ENCODE measurements at places on chromosomes 11 and 22.

DNA sequence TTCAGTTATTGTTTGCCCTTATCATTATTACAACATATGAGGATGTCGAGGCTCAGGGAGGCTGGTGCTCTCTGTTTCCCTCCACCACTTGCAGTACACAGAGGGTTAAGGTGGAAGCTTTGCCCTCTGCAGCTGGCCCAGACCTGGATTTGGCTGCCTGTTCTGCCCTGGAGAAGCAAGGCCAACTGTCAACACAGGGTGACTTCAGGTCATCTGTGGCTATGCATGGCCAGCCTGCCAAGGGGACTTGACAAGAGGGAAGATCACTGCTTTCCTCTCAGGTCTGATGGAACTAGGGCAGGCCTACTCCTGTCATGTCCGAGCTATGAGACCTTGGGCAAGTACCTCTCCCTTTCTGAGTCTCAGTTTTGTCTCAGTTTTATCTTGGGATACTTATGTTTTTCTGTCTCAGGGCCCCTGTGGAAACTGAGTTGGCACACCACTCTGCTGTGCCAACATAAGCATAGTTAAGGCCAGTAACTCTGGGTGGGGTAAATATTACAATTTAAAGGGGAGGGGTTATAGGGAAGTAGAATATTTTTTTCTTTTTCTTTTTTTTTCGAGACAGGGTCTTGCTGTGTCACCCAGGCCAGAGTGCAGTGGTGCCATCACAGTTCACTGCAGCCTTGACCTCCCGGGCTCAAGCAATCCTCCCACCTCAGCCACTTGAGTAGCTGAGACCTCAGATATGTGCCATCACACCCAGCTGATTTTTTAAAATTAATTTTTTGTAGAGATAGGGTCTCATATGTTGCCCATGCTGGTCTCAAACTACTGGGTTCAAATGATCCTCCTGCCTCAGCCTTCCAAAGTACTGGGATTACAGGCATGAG is 2.4 kb upstream of the THRSP start:
- DNase-seq: no peak

- no peak for DNase-seq
Measured at GRCh38 chr11:30741039-30741550, 154.9 kb upstream of the MPPED2 start.

- DNase-seq: no peak
Measured at GRCh38 chr11:27255447-27255828, 107.6 kb downstream of the CCDC34 start.

- DNase-seq: no peak
Measured at GRCh38 chr22:36964106-36964505, 50.7 kb downstream of the CSF2RB start.

GRCh38 chr11:129766898-129767604 is 48.6 kb upstream of the TMEM45B start:
- peak; percentile 19 for DNase-seq

DNA sequence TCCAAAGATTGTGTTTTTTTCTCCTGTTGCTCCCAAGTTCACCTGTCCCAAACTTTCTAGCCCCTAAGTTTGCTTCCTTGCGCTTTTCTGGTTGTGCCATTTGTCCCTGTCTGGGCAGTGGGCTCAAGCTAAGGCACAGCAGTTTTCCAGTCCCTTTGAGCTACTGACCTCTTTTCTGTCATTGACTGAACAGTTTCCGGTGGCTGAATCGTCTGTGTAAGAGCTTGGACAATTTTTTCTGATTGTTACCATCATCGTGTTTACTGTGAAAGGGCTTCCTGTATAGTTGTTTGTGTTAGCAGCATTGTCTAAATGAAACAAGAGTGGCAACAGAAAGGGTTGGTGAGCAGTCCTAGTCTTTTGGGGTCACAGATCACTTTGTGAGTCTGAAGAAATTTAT is 49.8 kb downstream of the BMAL1 start:
- DNase-seq: no peak

DNA sequence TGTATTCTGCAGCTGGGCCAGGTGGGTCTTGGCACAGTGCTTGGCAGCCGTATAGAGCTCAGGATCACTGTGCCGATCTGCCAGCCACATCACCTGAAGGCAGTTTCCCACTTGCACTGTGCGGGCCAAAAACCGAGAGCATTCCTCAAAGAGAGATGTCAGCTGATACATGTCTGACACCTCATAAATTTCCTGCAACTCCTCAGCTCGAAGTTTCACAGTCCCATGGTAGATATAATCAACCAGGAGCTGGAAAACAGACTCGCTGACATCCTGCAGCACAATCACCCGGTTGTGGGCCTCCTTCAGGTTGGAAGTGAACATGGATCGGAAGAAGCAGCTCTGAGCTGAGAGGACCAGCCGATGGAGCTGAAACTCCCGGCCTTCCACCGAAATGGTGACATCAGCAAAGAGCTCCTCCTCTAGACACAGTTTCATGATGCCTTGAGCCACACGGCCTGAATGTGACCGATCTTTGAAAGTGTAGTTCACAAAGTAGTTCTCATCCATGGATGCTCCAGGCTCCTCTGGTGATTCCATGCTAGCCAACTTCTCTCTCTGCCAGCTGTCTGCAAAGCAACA is 1.2 kb downstream of the KBTBD4 start:
- DNase-seq: no peak

DNA sequence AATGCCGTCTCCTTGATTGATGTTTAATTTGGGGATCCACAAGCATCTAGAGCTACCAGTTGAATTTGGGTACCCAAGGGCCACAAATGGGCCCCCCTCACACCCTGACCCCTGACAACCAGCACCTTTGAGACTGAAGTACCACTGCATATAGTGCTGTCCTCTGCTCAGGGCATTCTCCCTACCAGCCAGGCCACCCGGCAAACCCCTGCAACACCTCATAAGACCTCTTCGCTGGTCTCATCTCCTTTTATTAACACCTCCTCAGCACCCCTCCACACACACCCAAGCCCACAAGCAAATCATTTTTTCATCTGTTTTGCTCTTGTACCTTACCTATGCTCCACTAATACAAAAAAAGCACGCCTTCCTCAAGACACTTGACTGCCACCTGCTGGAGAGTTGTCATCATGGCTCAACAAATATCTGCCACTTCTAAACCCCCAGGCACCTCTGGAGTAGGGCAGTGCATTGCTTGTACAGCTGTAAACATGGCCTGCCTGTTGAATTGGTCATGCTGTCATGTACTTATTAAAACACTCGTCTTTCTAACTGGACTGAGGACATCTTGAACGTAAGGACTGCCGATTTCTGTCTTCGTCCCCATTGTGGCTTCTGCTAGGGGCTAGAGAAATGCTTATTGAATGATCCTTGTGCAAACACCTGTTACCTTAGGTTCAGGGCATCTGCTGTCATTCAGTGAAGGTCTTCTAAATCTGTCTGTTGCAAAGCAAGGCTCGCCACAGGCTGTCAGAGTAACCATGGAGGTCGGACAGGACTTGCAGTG is 66.5 kb downstream of the BMAL1 start:
- peak; percentile 67 for DNase-seq

GRCh38 chr22:27231266-27231665 is 570.3 kb downstream of the MN1 start:
- no peak for DNase-seq

DNA sequence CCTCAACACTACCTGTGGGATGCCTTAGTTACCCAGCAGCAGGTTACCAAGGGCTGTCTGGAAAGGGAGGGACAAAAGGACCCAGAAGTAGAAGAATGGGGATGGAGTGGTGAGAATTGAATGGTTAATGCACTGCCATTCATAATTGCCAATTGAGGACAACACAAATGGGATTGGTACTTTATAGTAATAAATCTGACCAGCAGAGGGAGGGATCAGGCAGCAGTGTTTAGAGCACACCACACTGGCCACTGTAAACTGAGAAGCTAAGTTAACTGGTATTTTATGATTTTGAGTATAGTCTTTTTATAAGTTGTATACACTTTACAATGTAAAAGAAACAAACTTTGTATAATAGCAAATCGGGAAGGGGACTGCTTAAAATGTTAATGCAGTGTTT is 10.7 kb downstream of the TBRG1 start:
- DNase-seq: no peak

DNA sequence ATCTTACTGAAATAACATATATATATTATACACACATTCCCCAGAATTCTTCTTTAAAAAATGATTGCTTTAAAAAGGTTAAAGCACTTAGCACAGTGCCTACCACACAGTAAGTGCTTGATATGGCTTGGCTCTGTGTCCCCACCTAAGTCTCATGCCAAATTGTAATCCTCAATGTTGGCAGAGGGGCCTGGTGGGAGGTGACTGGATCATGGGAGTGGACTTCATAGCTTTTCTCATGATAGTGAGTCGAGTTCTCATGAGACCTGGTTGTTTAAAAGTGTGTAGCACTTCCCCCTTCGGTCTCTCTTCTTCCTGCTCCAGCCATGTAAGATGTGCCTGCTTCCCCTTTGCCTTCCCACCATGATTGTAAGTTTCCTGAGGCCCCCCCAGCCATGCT is 6.2 kb downstream of the CRYAB start:
- DNase-seq: no peak

DNA sequence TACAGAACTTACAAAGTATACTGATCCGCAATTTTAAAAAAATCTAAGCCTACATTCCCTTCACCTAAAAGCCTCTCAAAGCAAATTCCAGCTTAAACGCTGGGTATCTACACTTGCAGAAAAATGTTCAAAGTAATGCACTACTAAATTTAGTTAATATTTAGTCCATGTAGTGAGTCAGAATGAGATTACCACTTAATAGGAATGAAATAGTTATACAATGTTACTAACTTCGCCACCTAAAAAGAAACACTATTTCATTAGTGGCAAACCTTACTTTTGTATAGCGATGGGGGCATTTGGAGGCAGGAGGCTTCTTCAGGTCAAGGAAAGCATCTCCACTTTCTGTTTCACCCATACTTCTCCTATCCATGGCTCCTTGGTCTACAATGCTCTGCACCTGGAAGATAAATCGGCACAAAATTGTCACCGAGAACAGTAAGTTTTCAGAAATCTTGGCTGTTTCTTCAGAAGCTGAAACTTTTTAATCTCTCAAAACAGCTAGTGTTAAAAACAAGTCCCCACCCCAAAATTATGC is 1.2 kb downstream of the EIF4ENIF1 start:
- DNase-seq: no peak

DNA sequence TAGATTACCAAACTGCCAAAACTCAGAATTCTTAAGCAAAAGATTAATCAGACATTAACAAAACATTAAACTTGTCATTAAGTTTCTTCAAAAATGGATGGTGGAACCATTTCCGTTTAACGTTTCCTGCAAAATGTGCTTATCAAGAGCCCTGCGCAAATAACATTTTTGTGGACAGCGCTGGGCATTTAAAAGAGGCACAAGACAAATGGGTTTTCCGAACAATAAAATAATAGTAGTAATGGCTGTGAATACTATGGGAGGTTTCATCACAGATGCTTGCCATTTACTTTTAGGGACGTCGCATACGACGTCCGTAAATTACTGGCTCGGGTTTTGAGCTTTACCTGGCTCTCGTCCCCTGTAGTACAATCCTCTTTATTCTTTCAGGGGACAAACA is 1.1 kb downstream of the NPAT start:
- no peak for DNase-seq

GRCh38 chr22:42972649-42973535 is 42.1 kb downstream of the PACSIN2 start:
- no peak for DNase-seq

- no peak for DNase-seq
Measured at GRCh38 chr22:38138961-38139360, 28.5 kb upstream of the BAIAP2L2 start.

GRCh38 chr11:118791111-118791960 is at the start of gene DDX6:
DDX6 (minus strand) TSS chr11:118791164; CDS start chr11:118786251, 4,913 bp downstream.
- peak; percentile 90 for DNase-seq

GRCh38 chr22:47902646-47903180 is 1140.3 kb downstream of the TBC1D22A start:
- no peak for DNase-seq

GRCh38 chr22:24233816-24234215 is 11.1 kb downstream of the GGT5 start:
- no peak for DNase-seq

DNA sequence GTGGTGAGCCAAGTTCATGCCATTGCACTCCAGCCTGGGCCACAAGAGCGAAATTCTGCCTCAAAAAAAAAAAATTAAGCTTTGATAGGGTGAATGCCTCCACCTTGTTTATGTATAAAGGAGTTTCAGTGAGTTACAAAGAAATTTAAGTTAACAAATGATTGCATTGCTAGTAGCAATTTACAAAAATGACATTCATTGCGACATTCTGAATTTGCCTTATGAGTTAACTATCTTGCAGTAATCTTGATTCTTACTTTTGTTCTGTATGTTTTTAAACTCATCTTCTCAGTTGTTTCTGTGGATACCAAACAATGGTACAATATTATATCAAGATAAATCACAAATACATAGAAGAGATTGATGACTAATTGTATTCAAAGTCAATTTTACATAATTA is 207.0 kb downstream of the DDX10 start:
- no peak for DNase-seq

- DNase-seq: no peak
Measured at GRCh38 chr11:65493367-65494176, 5.3 kb upstream of the MALAT1 start.

- no peak for DNase-seq
Measured at GRCh38 chr11:121179306-121179705, 78.3 kb downstream of the TECTA start.

DNA sequence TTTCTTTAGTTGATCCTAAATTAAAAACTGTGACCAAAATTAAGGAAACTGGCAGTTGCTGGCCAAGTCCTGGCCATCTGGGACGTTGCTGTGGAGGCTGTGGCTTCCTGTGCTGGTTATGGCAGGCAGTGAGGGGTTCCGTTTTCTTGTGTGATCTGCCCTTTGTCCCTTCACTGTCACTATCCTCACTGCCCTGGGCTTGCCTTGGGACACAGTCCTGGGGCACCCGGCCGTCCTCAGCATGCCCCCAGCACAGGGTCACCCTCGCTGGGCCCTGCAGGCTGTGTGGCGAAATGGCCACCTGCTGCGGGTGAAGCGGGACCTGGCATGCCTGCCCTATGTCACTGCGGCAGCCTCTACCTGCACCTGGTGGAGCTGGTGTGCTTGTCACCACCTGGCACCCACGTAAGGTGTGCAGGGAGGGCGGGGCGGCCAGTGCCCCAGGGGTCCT is 52.5 kb upstream of the SLC22A12 start:
- DNase-seq: no peak

- DNase-seq: no peak
Measured at GRCh38 chr11:88101881-88102597, 73.2 kb downstream of the RAB38 start.

GRCh38 chr22:19183216-19183615 is 4.7 kb upstream of the SLC25A1 start:
- no peak for DNase-seq

GRCh38 chr11:62613291-62613778 is 278 bp downstream of the ROM1 start:
- DNase-seq: no peak

DNA sequence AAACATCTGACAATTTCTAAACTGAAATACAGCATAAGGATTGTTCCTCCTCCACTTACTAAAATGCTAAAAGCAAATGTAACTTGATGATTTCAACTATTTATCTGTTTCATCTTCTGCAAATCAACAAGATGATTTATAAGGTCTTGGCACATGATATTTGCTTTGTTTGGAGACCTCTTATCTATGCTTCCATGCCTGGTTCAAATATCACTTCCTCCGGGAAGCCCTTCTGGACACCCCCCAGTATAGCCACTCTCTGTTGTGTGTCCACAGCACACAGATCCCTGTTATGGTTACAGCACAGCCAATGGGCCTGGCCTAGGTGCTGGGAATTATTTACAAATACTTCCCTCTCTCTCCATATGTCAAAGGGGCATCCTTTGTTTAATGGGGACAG is 114.8 kb downstream of the C11orf58 start:
- no peak for DNase-seq

- DNase-seq: no peak
Measured at GRCh38 chr11:69530278-69531070, 49.0 kb downstream of the LINC01488 start.

Data from activated T-cell treated with anti-CD3 and anti-CD28 coated beads, Interleukin-2, amount 50 U/mL, for 1 hour (primary cell).